Karpas-422 (cell line): ENCODE measurements at places on chromosomes 6 and 20.

DNA sequence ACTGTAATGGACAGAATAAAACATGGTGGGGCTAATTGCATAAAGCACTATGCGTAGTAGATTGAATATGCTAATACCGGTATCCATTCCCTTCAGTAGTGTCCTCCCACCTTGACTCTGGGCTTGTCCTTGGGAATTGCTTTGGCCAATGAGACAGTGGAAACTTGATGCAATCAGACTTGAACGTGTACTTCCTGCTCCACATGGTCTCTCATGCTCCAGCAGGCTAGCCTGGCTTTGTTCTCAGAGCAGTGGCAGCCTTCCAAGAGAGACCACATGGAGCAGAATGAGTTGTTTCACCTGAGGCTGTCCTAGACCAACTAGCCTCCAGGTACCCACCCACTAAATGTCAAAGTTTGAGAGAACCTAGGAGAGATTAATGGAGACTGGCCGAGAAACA lies 37.0 kb upstream of the BTBD3 start:
- no peak for DNase-seq

GRCh38 chr6:134863763-134864510 lies 86.0 kb downstream of the ALDH8A1 start:
- no peak for DNase-seq

DNA sequence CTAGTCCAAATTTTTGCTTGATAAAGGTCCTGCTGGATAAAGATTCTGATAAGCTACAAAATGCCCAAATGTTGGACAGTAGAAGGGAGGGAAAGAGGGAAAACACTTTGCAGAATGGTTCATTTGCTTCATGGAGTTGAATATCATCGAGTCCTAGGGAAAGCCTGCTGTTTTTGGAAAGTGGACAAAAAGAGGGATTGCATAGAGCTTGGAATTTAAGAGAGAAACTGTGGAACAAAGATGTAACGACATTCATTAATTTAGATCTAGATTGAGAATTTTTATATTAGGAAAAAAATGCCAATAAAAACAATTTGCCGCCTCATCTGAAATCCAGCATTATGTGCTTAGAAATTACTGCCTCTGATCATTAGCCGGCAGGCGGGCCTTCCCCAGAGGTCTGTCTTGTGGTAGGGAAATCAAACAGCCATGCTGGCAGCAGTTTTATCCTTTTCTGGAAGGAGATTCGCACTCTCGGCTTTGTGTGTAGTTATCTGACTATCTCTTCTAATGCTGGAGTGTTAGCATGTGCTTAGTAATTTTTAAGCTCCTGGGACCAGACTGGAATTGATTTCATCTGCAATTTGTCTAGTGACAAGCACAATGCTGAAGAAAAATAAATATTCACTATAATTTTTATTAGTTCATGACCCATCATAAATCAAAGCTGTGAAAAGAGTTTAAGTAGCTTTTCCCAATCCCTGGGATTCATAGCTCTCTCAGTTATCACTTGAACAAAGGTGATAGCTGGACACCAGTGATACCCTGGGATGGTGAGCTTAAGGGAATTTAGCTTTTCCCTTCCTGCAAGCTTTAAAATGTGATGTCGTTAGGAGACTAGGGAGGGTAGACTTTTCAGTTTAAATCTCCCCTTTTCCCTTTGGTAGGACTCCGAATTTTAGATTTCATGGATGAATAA lies 329.5 kb downstream of the PRL start:
- no peak for DNase-seq

DNA sequence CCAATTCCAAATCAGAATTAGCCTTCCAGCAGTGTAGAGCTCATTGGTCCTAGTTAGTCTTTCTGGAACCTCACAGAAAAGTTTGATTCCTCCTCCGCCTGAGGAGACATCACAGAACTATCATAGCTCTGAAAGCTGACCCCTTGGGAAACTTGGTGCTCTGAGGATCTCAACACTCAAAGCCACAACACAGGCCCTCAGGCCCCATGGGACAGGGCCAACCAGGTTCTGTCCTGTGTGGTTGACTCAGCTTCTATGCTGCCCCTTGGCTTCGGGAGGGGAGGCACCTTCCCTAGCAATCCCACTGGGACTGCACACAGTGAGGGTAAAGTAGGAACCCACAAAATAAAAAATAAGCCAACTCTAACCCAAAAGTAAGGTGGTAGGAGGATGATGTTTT lies 237.5 kb upstream of the ECI2 start:
- DNase-seq = no peak

- DNase-seq = no peak
Observed at GRCh38 chr6:143402721-143403336, 47.7 kb downstream of the ADAT2 start.
